H4 (cell line): ENCODE measurements at places on chromosomes 2 and 18. TPM values are rescaled to one million over a fixed set of nuclear protein-coding genes. Genes with fewer than 3 reads are reported as not detected.

Gene DAW1
- total RNA-seq: not detected in 2 replicates

Gene TCF4
- total RNA-seq: 17.1 and 30.7 TPM in 2 replicates

DNA sequence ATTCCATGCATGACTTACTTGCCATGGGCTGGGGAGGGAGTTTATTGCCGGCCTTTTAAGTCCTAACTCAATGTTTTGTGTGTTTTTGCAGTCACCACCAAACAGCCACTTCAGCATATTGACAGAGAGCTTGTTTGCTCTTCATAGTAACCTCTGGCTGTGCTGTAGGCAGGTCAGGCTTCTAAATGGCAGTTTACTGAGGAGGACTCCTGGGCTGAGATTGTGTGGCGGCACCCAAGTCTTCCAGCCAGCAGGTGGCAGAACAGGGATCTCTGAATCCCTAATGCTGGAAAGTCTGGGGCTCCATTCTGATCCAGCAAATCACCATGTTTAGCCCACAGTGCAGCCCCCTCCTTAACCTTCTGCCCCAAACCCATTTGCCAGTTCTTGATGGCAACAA is 121.2 kb downstream of the CAPN13 start:
- peak; percentile 13 for DNase-seq

- no peak for DNase-seq
Measured at GRCh38 chr2:176753752-176754474, 458.7 kb upstream of the HNRNPA3 start.
